Body of pancreas (tissue), 4 donors: ENCODE measurements at places on chromosomes 1 and 21.
A peak's percentile ranks its signal among the peaks of the same experiment; 100 is the strongest.

DNA sequence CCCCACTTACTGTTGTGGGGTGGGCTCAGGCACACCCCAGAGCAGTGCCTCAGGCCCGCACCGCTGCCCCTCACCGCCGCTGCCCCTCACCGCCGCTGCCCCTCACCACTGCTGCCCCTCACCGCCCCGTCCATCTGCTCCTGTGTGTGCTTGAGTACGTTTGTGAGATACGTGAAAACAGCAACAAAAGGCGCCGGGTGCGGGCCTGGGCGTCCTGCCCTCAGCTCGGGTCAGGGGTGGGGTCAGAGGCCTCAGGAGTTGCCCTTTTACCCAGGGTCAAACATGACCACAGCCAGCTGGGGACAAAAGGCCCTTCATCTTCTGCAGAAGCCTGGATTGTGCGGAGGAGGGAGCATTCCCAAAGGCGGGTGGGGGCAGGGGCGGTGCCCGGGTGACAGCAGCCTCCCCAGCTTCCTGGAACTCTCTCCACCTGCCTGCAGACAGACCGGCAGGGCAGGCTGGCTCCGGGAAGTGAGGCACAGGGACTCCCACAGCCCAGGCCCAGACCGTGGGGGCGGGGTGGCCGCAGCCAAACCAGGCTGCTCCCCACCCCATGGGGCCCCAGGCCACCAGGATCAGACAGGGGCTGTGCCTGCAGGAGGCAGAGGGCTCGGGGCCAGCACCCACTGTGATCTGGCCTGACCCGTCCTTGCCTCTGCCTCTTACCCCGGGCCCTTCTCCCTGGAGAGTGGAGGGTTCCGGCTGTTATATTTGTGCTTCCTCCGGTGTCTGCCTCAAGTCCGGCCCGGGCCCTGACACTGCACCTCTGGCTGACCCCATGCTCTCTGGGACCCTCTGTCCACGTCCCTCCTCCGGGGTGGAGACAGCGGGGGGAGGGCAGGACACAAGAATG, 2.3 kb upstream of the VWA1 start:
- peak overlapping the region; percentile 94 for H3K27ac ChIP-seq
- H3K36me3 ChIP-seq: no peaks in the 10 kb centered on the region
- H3K4me1 ChIP-seq: peaks cover 94% of the 10 kb centered on the region

DNA sequence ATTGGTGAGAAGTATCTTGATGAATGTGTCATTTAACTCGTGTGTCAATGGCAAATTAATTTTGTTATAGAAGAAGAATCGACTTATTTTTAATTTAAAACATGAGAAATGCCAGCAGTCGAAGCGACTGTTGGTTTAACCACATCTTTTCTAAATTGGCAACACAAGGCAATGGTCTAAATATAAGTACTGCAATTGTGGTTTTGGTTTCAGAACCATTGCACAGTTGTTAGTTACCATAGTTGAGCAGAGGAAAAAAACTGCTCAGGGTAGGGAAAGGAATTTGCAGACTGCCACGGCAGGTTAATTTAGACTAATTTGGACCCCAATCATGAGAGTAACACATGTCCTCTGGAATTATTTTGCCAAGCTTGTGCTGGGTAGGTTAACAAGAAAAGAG, 185.6 kb upstream of the RUNX1 start:
- H3K36me3 ChIP-seq: no peaks in the 10 kb centered on the region
- H3K27ac ChIP-seq: no peak overlapping the region
- DNase-seq: no peak
- no peaks in the 10 kb centered on the region for H3K4me1 ChIP-seq

- peaks cover 6% of the 10 kb centered on the region for H3K4me1 ChIP-seq
- H3K27ac ChIP-seq: no peak overlapping the region
- DNase-seq: no peak
- no peak overlapping the region for H3K4me3 ChIP-seq
These were observed 242.2 kb upstream of the ADGRL2 start for GRCh38 chr1:81558291-81559076.

- no peaks in the 10 kb centered on the region for H3K27me3 ChIP-seq
- H3K36me3 ChIP-seq: no peaks in the 10 kb centered on the region
- no peak overlapping the region for H3K27ac ChIP-seq
- DNase-seq: no peak
These were observed 180.8 kb upstream of the CAMK1G start for GRCh38 chr1:209402697-209403096.

DNA sequence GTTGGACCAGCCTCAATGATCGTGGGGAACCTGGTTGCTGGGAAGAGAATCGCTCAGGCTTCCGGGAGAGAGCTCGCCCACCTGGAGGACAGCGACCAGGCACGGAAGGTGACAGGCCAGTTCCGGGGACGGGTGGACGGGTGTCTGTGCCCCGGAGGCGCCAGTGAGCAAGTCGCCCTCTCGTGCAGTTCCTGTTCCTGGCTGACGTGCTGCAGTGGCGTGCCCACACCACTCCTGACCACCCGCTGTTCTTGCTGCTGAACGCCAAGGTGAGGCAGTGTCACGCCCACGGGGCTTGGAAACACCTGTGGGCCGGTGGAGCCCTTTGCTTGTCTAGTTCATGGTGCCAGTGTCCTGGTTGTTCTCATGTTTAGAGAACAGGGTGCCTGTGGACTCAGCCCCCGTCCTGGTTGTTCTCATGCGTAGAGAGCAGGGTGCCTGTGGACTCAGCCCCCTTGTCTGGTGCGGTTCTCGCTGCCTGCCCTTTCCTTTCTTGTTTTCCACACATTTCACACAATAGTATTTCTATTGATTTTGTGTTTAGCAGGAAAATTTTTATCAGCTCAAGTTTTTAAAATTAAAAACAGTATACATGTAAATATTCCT, 53.1 kb downstream of the S100B start:
- H3K27me3 ChIP-seq: no peaks in the 10 kb centered on the region
- H3K4me1 ChIP-seq: no peaks in the 10 kb centered on the region
- peak; percentile 45 for DNase-seq
- H3K4me3 ChIP-seq: no peak overlapping the region

GRCh38 chr21:36579898-36580297, 100.0 kb upstream of the CLDN14 start:
- H3K4me1 ChIP-seq: no peaks in the 10 kb centered on the region
- no peak overlapping the region for H3K4me3 ChIP-seq
- DNase-seq: no peak

- H3K27me3 ChIP-seq: no peaks in the 10 kb centered on the region
- H3K4me3 ChIP-seq: no peak overlapping the region
- H3K27ac ChIP-seq: no peak overlapping the region
- DNase-seq: peak; percentile 23
These were observed 10.0 kb downstream of the PDPN start for GRCh38 chr1:13593511-13594131.

DNA sequence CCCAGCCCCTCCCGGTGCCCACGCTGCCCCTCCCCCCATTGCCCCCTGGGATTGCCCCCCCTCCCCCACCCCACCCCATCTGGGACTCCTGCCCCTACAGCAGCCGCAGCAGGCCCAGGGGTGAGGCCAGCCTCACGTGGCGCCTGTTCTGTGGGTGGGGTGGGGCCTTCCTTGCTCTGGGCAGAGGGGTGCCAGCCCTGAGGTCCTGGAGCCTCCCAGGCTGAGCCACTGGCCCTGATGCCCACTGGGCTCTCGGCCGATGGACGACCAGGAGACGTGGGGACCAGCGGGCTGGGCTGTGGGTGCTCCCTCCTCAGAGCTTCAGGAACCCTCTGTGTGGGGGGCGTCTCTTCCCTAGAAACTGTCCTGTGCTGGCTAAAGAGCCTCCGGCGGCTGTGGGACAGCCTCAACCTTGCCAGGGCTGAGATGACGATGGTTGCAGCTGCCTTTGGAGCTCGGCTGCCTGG, 5.8 kb upstream of the C1orf159 start:
- no peak overlapping the region for H3K27ac ChIP-seq
- H3K27me3 ChIP-seq: no peaks in the 10 kb centered on the region
- no peak for DNase-seq
- peaks cover 25% of the 10 kb centered on the region for H3K4me1 ChIP-seq
- no peaks in the 10 kb centered on the region for H3K36me3 ChIP-seq

GRCh38 chr1:212825798-212826452, 21.5 kb downstream of the SPATA45 start:
- H3K36me3 ChIP-seq: no peaks in the 10 kb centered on the region
- no peaks in the 10 kb centered on the region for H3K27me3 ChIP-seq
- H3K27ac ChIP-seq: no peak overlapping the region
- H3K4me1 ChIP-seq: no peaks in the 10 kb centered on the region

- no peak for DNase-seq
- no peak overlapping the region for H3K4me3 ChIP-seq
- H3K27ac ChIP-seq: no peak overlapping the region
These were observed 4.1 kb downstream of the DISC1 start for GRCh38 chr1:231630558-231631205.

DNA sequence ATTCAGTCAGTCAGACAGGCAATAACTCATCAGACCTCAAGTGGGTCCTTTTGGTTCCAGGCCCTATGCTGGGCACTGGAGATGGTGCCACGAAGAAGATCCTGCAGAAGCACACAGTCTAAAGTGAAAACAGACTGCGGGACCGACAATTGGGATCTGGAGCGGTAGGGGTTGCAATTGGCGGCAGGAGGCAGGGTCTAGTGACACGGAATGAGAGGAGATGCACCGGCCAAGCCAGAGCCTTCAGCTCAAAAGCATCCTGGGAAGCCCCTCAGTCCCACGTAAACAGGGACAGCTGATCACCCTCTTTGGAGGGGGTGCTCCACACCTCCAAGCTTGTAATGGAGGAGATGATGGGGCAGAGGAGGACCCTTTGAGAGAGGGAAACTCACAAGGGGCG, 56.2 kb downstream of the KLHDC7A start:
- H3K36me3 ChIP-seq: no peaks in the 10 kb centered on the region
- H3K4me1 ChIP-seq: peaks cover 22% of the 10 kb centered on the region
- DNase-seq: no peak
- no peaks in the 10 kb centered on the region for H3K27me3 ChIP-seq

DNA sequence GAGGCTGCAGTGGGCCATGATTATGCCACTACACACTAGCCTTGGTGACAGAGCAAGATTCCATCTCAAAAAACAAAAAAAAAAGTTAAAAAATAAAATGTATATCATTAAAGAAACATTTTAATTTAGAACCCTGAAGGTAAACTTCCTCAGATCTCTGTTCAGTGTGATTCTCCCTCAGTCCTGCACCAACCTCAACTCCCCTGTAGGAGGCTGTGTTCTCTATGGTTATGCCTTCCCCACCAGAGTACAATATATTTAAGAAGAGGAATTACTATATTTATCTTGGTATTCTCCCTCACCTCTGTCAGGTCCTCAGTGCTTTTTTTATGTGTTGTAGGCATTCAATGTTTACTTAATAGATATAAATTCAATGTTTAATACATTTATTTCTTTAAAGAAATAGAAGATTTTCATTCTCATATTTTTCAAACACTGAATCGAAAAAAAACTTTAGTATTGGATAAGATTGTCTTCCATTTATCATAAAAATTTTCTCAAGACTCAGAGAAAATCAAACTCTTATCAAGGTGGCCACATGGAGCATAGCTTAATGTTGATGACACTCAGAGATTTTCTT, 4.8 kb upstream of the LRRC8B start:
- H3K4me3 ChIP-seq: no peak overlapping the region
- H3K27me3 ChIP-seq: no peaks in the 10 kb centered on the region
- H3K27ac ChIP-seq: no peak overlapping the region
- H3K4me1 ChIP-seq: peaks cover 7% of the 10 kb centered on the region
- no peaks in the 10 kb centered on the region for H3K36me3 ChIP-seq

DNA sequence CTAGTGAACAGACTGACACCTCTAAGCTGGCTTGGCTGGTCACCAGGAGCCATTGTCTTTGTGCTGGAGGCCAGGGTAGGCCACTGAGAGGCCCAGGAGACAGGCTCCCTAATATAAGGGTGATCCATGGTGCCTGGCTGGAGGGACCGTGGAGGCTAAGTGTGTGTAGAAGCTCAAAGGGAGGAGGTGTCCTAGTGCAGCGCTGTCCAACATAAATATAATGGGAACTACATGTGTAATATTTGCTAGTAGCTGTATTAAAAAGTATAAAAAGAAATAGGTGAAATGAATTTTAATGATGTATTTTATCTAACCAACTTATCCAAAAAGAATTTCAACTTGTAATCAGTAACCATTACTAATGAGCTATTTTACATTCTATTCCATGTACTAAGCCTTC, 35.0 kb downstream of the SOX13 start:
- H3K36me3 ChIP-seq: no peaks in the 10 kb centered on the region
- no peaks in the 10 kb centered on the region for H3K27me3 ChIP-seq
- peaks cover 35% of the 10 kb centered on the region for H3K4me1 ChIP-seq

- no peaks in the 10 kb centered on the region for H3K4me1 ChIP-seq
- no peak overlapping the region for H3K27ac ChIP-seq
- H3K27me3 ChIP-seq: no peaks in the 10 kb centered on the region
These were observed 20.7 kb upstream of the LAX1 start for GRCh38 chr1:203744075-203744972.

DNA sequence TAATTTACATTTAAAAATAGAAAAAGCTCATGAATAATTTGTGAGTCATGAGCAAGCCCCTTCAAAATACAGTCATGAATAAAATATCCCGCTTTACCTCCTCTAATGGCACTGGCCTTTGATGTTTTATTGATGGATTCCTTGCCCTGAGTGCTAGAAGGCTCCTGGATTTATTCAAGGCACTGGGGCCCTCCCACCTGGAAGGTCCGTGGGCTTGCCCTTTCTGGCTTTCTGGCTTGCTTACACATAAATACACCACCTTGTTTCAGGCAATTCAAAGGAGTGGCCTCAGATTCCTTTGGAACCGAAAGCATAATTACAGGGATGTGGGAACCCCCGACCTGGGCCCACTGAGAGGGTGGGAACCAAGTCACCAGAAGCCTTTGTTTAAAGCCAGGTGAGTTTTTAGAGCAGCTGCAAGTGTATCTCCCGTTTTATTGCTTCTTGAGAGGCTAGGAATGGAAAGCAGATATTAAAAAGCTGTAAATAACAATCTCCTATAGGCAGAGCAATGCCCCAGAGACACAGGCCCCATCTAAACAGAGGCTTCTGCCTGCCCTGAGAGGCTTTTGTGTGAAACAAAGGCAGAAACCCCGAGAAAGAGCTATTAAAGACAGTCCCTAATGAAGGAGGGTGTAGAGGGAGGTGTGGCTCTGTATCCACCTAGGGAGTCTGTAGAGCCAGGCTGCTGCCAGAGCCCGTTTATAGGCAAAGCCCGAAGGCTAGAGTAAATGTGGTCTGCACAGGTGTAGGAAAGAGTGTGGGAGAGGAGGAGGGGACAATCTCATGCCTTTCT, 126.4 kb downstream of the FAM78B start:
- H3K27me3 ChIP-seq: no peaks in the 10 kb centered on the region
- H3K36me3 ChIP-seq: no peaks in the 10 kb centered on the region
- H3K4me1 ChIP-seq: no peaks in the 10 kb centered on the region

DNA sequence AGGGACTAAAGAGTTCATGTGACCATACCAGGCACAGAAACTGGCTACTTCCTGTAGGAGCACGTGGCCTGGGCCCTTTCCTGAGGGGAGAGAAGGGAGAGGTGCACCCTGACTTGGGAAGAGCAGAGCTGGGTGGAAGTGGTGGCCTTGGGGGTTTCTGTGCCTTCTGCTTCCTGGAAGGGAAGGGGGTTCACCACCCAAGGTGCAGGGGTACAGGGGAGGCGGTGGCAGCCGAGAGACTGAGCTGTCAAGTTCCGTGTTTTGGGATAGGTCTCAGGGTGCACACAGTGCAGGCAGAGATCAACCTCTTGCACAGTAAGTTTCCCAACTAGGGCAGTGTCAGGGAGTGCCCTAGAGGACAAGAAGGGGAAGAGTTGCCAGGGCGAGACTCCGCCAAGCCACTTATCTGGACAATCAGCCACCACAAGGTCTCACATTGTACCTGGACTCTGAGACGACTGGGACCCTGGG, 10.1 kb downstream of the HECTD3 start:
- H3K36me3 ChIP-seq: peaks cover 4% of the 10 kb centered on the region
- no peaks in the 10 kb centered on the region for H3K27me3 ChIP-seq
- H3K4me1 ChIP-seq: peaks cover 9% of the 10 kb centered on the region
- H3K4me3 ChIP-seq: no peak overlapping the region
- H3K27ac ChIP-seq: no peak overlapping the region

GRCh38 chr1:235724730-235725129, 75.1 kb upstream of the GNG4 start:
- H3K36me3 ChIP-seq: peaks cover 4% of the 10 kb centered on the region
- no peak overlapping the region for H3K27ac ChIP-seq
- H3K4me3 ChIP-seq: no peak overlapping the region
